Eye (tissue), 1 donor: ENCODE measurements at places on chromosomes 13 and 19.

DNA sequence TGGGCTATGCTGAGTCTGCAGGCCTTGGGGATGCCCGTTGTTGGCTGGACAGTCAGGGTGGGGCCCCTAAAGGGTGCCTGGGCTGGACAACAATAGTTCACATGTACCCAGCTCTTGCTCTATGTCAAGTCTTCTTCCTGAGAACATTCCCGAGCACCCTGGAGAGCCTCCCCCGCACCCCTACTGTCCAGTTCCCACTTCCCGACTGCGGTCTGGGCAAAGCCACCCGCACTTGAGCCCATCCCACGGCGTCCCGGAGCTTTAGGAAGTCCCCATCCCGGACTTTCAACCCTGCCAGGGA is 1.1 kb upstream of the MPND start:
- no peak for DNase-seq

DNA sequence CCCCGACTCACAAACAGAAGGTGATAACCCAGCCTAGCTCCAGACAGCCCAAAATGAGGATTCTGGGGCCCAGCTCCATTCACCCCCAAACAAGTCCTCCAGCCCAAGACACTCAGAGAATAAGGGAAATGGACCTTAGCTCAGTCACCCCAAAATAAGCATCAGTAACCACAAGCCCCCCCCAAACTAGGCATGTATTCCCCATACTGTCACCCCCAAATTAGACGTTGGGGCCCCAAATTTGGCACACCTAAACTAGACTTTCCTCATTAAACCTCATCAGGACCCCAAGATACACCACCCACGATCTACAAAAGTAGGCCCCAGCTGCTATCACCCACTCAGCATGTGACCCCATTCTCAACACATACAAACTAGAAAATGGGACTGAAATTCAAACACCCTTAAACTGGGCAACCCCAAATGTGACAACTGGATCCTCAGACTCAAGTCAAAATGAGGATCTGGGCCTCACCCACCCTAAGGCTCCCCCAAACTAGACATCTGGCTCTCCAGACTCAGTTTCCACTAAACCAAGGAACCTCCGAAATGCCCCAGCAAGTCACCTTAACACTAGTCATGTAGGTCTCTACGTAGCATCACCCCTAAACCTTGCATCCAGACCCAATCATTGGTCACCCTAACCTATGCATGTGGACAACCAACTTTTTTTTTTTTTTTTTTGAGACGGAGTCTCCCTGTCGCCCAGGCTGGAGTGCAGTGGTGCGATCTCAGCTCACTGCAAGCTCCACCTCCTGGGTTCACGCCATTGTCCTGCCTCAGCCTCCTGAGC is 13.4 kb upstream of the ERFL start:
- no peak for DNase-seq

DNA sequence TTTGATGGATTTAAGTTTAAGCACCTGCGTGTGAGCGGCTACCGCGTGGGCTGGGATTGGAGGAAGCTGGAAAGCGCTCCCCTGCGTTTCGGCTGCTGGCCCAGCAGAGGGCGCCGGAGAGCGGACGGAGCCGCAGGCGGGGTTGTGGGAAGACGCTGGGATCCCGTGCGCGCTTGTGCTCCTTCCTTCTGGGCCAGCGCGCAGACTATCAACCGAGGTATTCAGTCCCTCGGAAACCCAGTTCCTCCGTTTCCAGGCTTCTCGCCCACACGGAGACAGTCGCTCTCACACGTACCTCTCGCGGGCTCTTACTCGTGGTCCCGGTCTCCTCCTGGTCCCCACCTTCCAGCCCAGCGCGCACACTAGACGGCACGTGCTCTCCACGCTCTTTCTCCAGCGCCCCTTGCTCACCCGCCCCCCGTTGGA is 28.8 kb downstream of the EPN1 start:
- DNase-seq = peak; percentile 65

- no peak for DNase-seq
Observed at GRCh38 chr19:7469669-7470285, 19.1 kb downstream of the PEX11G start.

GRCh38 chr19:40588926-40589569 is 12.1 kb upstream of the LTBP4 start:
- DNase-seq = no peak

- no peak for DNase-seq
Observed at GRCh38 chr13:101881593-101881992, 429.1 kb downstream of the ITGBL1 start.

GRCh38 chr13:45950386-45951000 is 98.9 kb upstream of the SIAH3 start:
- DNase-seq = no peak

DNA sequence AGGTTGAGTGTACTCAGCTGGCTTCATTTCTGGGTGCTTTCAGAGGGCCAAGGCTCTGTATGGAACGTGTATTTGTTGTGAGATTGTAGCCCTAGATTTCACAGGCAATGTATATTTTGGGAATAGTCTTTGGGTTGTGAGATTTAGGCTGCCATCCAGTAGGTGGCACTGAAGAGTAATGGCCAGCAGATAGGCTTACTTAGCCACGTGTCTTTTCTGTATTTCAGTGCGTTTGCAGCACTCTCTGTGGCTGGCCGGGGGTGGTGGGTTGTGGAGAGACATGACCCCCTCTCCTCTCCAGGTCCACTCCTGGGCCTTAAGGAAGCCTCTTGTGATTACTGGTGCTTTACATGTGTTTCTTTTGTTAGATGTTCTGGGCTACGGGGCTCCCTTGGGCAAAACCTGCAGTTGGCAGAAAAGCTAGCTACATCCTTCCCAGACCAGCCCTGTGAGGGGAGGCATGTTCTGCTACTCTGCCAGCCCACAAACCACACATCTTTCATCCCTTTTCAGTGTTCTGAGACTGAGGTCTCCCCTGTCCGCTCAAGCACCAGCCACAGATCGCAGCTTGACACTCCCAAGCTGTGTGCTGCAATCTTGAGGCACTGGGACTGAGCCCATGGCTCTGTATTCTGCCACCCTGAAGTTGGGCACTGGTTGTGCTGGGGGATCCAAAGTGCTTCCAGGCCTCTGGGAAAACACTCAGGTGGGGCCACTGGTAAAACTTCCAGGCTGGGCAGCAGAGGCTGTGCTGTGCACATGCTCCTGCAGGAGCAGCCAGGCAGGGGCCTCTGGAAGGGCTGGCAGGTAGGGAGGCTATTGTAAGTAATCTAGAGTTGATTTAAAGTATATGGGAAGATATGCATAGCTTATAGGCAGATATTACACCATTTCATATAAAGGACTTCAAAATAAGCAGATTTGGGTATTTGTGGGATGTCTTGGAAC is 1096.8 kb upstream of the PCDH20 start:
- DNase-seq = peak; percentile 29

- no peak for DNase-seq
Observed at GRCh38 chr13:105611424-105611823, 924.0 kb downstream of the EFNB2 start.

- DNase-seq = no peak
Observed at GRCh38 chr13:113506025-113506685, 15.6 kb upstream of the DCUN1D2 start.

DNA sequence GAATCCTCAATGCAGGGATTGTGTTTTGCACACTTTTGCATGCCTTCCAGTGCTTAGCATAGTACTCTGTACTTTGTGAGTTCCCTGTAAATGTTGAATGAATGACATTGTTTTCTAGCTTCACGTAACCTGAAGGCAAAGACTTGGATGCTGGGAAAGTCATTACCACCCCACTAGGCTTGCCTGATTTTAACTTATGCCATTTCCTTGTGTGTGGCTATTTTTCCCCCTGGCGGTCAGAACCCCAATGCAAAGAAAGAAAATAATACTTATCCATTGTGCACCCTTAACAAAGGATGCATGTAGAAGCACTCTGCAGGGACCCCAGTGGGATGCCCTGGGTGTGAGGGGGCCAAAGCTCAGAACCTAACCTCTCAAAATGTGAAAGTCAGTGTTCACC is 1.2 kb upstream of the ENOX1 start:
- peak; percentile 66 for DNase-seq

DNA sequence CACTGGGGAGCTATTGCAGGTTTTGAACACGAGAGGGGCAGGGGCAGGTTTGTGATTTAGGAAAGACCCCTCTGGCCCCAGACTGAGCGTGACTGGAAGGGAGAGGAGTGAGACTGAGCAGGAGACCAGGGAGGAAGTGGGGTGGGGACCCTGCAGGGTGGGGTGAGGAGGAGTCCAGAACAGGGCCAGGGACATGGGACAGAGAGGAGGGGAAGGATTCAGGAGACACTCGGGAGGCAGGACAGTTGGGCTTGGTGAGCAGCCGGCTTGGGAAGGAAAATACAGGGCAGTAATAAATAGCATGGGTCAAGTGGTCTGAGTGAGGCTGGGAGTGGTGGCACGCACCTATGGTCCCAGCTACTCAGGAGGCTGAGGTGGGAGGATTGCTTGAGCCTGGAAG is 9.4 kb downstream of the FOSB start:
- no peak for DNase-seq

DNA sequence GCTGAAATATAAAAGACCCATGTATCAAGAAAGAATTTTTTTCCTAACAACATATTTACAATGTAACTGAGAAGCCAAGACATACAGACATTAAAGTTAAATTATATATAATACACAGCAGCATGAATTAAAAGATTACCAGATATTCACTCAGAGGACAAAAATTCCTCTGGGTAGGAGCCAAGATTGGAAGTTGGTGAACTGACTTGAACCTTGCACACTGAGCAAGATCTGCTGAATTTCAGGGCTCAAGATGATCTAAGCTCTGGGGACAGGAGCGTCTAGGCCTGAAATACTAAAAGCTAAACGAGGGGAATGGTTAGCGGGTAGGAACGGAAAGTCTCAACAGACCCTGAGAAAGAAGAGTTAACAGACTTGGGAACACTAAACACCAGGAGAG is 8.5 kb downstream of the FOXO1 start:
- DNase-seq = no peak

DNA sequence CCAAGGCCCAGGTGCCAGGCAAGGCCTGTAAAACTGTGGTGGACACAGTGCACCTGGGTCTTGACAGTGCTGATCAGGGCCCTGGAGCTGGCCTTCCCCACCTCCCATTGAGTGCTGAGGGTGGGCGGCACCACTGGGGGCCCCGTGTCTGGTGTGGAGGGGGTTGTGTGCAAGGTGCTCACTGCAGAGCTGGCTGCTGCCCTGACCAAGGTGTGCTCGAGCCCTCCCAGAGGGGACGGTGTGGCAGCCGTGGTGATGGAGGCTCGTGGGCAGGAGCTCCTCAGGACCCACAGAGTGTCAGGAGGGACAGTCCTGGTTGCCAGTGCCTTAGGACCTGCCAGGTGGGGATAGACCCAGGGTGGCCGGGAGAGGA is 23.0 kb downstream of the ATP4B start:
- no peak for DNase-seq

DNA sequence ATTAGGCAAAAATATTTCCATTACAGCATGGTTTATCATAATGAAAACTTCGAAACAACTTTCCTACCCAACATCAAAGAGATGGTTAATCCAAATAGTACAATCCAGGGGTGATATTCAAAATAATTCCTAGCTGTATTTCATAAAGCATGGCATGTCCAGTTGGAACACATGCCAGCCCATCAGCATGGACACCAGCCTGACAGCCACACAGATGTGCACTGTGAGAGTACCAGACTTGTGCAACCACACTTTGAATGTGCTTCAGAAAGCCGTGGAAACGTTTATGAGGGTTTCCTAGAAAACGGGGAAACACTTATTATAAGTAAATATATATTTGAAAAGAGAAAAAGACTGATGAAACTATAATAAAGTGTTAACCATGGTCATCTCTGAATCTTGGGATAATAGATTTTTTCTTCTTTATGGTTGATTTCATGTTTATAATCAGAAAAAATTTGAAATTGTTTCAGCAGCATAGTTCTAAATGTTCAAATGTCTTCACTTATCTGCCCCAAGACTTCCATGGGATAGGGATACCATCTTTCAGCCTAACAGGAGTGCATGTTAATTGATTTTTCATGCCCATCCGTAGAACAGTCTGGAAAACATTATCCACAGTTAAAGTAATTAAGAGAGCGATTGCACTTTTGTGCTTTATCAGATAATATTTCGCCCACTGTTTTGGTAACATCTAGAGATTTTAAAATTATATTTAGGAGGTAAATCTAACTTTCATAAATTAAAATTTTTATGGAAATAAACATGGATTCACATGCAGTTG is 242.6 kb upstream of the IRS2 start:
- no peak for DNase-seq

- DNase-seq = peak; percentile 41
Observed at GRCh38 chr19:6138066-6138465, 2.6 kb downstream of the ACSBG2 start.
